H1 (cell line): ENCODE measurements at places on chromosomes 11 and 22. TPM values are rescaled to one million over a fixed set of nuclear protein-coding genes. Genes with fewer than 3 reads are reported as not detected.

DNA sequence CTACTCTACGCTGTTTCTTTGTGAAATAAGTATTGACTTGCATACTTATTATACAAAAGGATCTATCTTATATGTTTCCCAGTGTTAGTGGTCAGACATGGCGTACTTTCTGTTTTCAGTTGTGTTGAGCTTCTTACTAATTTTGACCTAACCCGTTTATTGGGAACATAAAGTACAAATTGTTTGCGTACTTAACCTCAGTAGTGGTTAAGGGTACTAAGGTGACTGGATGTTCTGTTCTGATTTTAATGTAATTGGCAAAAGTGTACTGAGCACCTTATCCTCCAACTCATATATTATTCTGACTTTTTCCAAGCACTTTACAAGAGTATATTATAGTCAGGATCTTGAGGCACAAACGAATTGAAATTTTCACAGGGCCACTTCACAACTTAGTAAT is 17.2 kb downstream of the TBCEL start:
- H3K27me3 ChIP-seq = no peaks in the 10 kb centered on the region
- no peak overlapping the region for H3K4me3 ChIP-seq
- no peaks in the 10 kb centered on the region for H3K36me3 ChIP-seq
- DNase-seq = no peak
- H3K4me1 ChIP-seq = peaks cover 12% of the 10 kb centered on the region
- H3K27ac ChIP-seq = no peak overlapping the region

DNA sequence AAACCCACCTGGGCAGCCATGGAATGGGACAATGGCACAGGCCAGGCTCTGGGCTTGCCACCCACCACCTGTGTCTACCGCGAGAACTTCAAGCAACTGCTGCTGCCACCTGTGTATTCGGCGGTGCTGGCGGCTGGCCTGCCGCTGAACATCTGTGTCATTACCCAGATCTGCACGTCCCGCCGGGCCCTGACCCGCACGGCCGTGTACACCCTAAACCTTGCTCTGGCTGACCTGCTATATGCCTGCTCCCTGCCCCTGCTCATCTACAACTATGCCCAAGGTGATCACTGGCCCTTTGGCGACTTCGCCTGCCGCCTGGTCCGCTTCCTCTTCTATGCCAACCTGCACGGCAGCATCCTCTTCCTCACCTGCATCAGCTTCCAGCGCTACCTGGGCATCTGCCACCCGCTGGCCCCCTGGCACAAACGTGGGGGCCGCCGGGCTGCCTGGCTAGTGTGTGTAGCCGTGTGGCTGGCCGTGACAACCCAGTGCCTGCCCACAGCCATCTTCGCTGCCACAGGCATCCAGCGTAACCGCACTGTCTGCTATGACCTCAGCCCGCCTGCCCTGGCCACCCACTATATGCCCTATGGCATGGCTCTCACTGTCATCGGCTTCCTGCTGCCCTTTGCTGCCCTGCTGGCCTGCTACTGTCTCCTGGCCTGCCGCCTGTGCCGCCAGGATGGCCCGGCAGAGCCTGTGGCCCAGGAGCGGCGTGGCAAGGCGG is 11.4 kb upstream of the ARHGEF17 start:
- DNase-seq = no peak
- no peaks in the 10 kb centered on the region for H3K36me3 ChIP-seq
- H3K4me1 ChIP-seq = peaks cover 4% of the 10 kb centered on the region; the same call in 1 of the 2 replicates
- H3K4me3 ChIP-seq = no peak overlapping the region

Gene UPK3A
- 0.35 TPM in 1 of 2 replicates, not detected in the other for total RNA-seq

GRCh38 chr11:7286178-7286577 is 34.5 kb downstream of the SYT9 start:
- no peak for DNase-seq
- H3K36me3 ChIP-seq = no peaks in the 10 kb centered on the region

GRCh38 chr11:67320691-67321090 is 17.4 kb downstream of the SSH3 start:
- DNase-seq = no peak
- no peak overlapping the region for H3K4me3 ChIP-seq
- H3K27ac ChIP-seq = no peak overlapping the region
- peaks cover 15% of the 10 kb centered on the region for H3K27me3 ChIP-seq

DNA sequence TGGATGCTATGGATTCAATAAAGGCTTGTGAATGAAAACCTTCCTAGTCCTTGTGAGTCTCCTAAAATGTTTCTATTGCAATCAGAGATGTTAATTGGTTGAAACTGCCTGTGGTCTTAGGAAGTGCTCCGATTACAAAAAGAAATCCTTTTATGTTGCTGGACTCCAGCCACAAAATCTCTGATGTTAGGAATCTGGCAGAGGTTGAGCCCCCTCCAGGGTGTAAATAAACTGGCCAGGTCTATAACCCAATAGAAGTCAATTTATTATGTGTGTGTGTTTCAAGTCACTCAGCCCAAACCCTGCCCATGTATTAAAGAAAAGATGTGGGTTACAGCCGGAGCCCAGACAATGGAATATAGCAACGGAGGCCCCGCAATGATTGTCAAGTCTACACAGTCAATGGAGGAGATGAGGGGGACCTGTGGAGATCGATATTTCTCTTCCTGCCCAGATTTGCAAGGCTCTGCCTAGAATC is 218.1 kb upstream of the SORL1-AS1 start:
- H3K36me3 ChIP-seq = no peaks in the 10 kb centered on the region
- no peak overlapping the region for H3K4me3 ChIP-seq
- no peak overlapping the region for H3K27ac ChIP-seq
- no peaks in the 10 kb centered on the region for H3K4me1 ChIP-seq
- no peak for DNase-seq
